Fibroblast of skin of left biceps (primary cell): ENCODE measurements at places on chromosomes 3 and 15.
A peak's percentile ranks its signal among the peaks of the same experiment; 100 is the strongest.

- peak; percentile 80 for DNase-seq
Observed at GRCh38 chr3:111864821-111865656, 6.0 kb downstream of the PHLDB2 start.

GRCh38 chr15:47844437-47844836 lies 127.1 kb downstream of the SEMA6D start:
- DNase-seq, result no peak

GRCh38 chr3:11662392-11662990 lies 18.8 kb upstream of the VGLL4 start:
- no peak for DNase-seq

DNA sequence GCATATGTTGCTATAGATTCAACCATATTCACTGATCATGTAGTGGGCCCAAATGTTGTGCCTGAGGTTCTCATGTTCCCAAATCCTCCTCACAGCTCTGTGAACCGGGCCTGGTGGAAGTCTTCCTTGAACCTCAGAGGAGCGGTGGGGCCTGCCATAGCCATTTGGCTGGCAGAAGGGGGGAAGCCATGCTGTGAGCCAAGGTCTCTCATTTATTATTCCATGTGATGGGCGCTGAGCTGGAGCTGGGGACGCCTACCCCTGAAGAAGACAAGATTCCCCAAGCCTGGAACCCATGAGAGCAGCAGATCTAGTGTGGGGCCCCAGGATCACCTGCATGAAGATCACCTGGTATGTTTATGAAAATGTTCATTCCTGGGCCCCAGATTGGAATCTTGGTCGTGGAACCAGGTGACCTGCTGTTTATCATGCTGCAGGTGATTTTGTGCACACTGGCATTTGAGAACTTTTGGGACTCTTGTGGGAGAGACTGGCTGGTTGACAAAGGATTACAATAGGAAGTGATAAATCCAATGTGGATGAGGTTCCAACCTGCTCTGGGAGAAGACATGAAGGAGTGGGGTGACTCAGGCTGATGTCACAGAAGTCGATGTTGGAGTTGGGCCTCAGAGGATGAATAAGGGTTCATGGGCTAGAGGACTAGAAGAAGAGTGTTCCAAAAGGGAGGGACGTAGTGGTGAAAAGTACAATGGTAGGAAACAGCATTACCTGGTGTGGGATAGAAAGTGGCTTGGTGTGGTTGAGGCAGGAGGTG lies 102.1 kb downstream of the ASB7 start:
- no peak for DNase-seq

GRCh38 chr3:50408443-50408944 lies 49.2 kb upstream of the TMEM115 start:
- no peak for DNase-seq

DNA sequence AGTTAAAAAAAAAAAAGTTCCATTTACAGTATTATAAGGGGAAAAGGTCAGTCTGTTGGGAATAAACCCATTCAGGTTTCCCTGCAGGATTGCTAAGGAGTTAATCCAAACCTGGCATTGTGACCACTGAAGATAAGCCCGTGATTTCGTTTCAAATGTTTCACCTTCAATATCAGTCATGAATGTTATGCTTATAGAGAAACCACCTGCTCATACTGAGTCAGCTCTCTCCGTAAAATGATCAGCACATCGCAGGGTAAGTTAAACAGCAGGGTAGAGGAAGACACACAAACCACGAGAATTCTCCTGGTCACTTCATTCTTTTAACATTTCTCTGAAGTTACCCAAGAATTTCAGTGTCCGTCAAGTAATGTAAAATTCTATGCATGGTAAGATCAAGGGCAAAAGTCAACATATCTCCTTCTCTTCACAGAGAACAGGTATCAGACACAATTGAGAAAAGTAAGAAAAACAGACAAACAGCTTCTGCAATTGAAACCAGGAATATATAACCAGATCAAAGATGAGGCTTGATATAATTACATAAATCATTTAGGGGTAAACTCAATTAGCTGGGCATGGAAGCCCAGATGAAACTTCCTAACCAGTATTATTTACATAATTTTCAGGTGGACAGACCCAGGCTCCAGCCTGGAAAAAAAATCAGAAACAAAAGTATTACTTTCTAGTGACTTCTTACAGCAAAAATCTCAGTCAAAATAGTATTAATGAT lies 67.6 kb upstream of the ARHGEF3 start:
- DNase-seq, result no peak

GRCh38 chr15:64070106-64070505 lies 23.5 kb downstream of the CIAO2A start:
- no peak for DNase-seq

- DNase-seq, result no peak
Observed at GRCh38 chr3:146536681-146537080, 7.7 kb downstream of the PLSCR1 start.

DNA sequence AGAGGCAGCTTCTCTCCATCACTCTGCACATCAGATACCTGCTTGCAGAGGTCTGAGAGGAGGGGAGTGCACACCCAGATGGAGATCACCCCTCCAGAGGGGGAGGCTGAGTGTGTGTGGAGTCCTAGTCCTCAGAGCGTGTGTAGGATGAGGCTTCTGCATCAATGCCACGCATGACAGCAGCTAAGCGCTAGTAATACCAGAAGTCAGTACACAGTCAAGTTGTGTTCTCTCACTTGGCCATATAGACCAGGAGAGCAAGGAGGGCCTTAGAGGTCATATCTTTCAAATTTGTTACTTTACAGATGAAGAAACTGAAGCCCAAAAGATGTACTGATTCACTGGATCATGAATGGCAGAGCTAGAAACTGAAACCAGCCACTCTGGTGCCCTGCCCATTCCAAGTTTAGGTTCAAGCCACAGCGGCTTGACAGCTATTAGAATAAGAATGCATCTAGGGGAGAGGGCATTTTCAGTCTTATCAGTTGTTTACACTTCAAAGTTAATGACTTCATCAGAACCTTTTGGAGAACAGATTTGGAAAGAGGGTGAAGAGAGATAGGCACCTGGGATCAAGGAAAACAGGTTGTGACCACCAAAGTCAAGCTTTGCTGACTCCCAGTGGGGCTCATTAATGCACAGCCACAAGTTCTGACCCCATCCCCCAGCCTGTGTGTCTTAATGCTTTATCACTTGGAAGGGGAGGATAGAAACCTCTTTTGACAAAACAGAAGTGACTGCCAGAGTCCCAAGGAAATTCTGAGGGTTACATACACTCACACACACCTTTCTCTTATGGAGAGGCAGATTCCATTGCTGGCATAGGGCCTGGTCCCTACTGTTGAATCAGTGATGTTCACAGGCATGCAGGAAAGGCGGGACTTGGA lies 310.3 kb downstream of the CHST2 start:
- no peak for DNase-seq

GRCh38 chr3:97488741-97489140 lies 275.8 kb upstream of the ARL6 start:
- DNase-seq, result no peak

DNA sequence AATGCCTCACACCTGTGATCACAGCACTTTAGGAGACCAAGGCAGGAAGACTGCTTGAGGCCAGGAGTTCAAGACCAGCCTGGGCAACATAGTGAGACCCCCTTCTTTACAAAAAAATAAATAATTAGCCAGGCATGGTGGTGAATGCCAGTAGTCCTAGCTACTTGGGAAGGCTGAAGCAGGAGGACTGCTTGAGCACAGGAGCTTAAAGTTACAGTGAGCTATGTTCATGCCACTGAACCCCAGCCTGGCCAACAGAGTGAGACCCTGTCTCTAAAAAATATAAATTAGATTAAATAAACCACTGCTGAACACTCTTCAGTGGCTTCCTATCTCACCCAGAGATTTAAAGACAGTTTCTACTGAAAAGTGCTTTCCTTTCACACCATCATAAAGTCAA lies 6.2 kb downstream of the IFT80 start:
- DNase-seq, result no peak

DNA sequence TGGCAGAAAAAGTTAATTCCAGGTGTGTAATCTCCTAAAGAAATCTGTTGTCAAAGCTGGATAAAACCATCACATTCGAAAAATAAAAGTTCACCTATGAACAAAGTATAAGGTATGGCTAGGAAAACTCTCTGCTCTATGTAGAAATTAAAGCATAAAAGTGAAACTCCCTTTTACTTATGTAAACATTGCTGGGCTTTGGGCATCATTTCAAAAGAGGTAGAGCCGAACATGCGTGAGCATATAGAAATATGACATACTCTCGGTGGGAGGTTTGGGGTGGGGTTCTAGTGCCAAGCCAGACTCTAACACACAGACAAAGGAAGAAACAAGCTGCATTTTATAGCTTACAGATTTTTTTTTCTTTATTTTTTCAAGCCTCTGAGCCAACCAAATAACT lies 306.8 kb upstream of the ATP11B start:
- no peak for DNase-seq

- no peak for DNase-seq
Observed at GRCh38 chr15:75008221-75008625, 12.9 kb downstream of the SCAMP5 start.

GRCh38 chr3:69104586-69104985 lies 17.8 kb downstream of the LMOD3 start:
- no peak for DNase-seq

DNA sequence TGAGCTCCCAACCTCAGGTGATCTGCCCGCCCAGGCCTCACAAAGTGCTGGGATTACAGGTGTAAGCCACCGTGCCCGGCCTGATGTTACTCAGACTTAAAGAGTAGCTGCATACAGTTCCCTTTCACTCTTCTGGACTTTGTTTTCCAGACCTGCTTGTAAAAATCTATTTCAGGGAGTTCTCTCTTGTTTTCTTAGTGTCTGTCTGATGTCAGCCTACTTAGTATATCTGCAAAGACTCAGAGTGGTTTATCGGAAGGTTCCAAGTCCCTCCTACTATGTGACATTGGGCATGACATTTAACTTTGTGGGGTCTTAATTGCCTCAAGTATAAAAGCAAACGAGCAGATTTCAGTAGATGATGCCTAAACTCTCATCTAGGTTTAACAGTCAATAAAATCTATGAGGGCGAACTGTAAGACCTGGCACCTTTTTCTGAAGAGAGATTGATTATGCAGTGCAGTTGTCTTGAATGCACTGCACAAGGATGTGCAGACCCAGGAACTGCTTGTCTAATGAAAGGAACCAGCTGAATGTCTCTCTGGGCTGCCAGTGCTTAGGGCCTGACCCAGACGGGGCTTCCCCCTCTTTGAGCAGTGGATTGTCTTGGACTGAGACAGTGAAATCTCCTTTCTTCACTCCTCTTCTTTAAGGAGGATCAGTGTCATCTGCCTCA lies 301.4 kb downstream of the PTPRG start:
- no peak for DNase-seq

DNA sequence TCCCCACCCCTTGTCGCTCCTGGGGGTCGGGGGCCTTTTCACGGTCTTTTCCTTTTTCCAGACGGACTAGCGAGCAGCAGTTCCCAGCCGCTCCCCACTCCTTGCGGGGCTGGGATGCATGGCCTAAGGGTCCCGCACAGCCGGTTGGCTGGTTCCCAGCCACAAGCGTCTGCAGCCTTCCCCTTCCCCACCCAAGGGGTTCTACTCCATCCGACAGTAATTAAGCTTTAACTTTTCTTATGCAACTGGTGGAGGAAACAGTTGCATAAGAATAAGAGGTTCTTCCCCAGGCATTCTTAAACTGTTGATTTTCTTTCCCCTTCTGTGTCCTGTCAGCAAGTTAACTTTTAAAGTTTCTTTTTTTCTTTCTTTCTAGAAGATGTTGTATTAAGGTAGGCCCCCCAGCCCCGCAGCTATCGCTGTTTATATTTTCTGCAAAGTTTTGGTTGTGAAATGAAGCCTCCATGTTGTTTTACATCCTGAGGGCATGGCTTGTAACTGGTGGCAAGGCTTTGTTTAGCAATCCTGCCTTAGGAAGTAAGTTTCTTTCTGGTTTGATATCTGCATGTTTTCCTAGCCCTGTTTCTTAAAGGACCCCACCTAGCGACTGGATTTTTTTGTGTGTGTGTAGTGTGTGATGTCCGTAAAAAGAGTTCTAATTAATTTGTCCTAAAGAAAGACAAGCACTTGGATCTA lies 207.5 kb downstream of the ZNF385D start:
- no peak for DNase-seq

DNA sequence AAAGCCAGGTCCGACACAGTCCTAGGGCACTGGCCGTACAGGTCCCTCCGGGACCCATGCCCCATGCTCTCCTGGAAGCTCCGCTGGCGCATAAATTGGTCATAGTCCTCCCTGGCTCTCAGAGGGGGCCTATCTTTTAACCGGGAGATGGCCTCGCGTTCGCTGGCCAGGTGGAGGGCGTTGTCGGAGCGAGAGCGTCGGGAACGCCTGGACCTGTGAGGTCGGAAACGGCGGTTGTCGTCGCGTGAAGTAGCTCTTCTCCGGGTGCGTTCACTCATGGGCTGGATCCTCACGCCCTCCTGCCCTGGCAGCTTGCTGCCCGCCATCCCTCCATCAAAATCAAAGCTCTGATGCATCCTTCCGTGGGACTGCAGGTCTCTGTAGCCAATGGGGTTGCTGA lies 76.0 kb upstream of the PSMD6 start:
- no peak for DNase-seq

- no peak for DNase-seq
Observed at GRCh38 chr3:156547637-156548036, 7.3 kb downstream of the SSR3 start.

GRCh38 chr3:158731486-158731885 lies 771 bp downstream of the RARRES1 start:
- DNase-seq, result no peak

DNA sequence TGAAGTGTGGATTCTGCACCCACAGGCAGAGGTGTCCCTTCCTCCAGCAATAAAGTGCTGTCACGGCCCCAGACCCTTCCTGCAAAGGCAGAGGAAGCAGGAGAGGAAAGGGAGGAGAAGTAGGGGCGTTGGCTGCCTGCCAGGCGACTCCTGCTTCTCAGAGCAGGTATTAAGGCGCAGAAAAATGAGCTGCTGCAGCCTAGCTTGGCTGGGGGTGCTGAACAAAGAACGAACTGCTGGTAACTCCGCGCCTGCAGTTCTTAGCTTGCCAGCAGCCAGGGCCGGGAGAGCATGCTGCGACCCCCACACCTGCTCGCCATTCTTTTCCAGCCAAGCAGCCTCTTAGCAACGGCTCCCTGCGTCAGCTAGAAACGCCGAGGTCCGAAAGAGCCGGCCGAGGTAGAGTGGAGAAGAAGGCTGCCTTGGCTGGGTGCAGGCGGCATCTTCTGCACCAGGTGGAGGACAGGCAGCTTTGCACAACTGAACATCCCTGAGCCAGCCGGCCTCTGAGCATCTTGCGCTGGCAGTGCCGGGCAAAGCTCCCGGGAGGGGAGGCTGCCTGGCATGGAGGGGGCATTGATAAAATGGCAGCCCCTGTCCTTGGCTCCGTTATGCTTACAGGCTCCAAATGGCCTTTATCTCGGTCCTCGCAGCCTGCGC lies 296.0 kb downstream of the MEX3B start:
- DNase-seq, result no peak

- DNase-seq, result no peak
Observed at GRCh38 chr3:69602112-69602511, 137.2 kb upstream of the MITF start.

DNA sequence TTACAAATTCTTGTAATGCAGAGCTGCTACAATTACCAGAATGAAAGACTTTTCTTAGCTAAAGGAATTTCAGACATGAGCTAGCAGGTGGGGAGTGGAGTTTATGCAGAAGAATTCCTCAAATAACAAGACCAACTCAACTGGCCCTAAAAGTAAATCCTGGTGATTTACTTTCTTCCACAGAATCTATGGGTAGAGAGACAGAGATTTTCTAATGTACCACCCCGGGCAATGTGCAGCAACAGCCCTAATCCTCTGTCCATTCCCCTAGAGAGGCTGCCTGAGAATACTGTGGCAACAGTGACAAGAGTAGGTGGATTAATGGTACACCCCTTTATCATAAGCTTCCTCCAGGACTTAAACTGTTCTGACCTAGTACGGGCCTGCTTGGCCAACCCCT lies 55.2 kb downstream of the AQR start:
- DNase-seq, result no peak

- DNase-seq, result no peak
Observed at GRCh38 chr3:49600781-49601180, 46.5 kb downstream of the BSN start.
